ENCODE measurements at places on chromosomes 1 and 21. TPM values are rescaled to one million over a fixed set of nuclear protein-coding genes. Genes with fewer than 3 reads are reported as not detected.
A peak's percentile ranks its signal among the peaks of the same experiment; 100 is the strongest.

DNA sequence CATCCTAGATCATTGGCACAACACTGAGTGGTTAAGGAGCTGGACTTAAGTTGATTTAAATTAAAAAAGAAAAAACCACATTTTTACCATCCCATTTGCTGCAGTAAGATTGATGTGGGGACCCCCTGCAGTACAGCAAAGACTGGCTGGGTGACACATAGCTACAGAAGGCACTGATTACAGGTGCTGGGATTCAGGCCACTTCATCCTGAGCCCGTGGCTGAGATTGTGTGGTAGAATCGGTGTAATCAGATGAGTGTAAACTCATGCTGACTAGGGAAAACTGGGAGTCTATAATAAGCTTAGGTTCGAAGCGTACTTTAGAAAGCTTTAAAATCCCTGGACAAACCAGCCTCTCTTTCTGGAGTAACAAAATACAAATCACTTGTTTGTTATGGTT lies 70.1 kb downstream of the SLC25A24 start:
- ATAC-seq, result no peak

GRCh38 chr1:40848530-40849189 lies 13.5 kb downstream of the CITED4 start:
- peak; percentile 74 for ATAC-seq

GRCh38 chr1:65231718-65232330 lies 77.5 kb upstream of the DNAJC6 start:
- no peak for ATAC-seq

GRCh38 chr1:3314491-3315381 lies 139.7 kb upstream of the ARHGEF16 start:
- ATAC-seq, result no peak

DNA sequence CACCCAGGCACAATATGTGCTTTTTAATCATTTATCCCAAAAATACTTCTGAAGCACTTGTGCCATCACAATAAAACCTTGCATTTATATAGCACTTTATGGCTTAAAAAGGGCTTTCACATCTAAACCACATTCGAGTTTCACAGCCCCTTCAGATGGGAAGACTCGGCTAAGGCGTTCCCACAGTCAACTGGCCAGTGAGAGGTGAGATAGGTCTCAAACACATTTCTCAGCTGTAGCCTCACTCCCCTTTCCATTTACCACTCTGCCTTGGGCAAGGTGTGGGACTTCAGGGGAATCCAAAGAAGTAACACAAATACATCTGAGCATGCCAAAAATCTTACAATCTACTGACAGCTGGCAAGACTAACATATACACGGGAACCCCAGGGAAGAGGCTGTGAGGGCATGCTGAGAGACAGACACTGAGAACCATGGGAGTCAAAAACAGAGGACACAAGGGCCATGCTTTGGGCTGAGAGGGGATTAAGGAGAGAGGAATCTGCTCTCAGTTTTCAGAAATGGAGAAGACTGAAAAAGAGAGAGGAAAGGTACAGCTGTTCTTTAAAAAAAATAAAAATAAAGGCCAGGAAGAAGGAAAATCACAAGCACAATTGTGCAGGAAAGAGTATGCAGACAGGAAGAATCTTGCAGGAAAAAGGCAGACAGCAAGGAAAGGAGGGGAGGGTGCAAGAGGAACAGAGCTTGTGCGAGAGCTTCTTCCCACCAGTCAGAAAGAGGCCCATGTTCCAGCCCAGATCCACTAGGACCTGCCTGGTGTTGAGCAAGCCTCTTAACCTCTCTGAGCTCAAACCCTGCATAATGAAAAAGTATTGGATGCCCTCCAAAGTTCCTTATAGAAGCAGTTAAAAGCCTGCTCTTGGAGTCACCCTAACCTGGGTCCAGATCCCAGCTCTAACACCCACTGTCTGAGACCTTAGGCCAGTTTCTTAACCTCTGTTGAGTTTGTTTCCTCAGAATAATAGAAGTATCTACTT lies 73.5 kb downstream of the JAK1 start:
- peak; percentile 48 for ATAC-seq

DNA sequence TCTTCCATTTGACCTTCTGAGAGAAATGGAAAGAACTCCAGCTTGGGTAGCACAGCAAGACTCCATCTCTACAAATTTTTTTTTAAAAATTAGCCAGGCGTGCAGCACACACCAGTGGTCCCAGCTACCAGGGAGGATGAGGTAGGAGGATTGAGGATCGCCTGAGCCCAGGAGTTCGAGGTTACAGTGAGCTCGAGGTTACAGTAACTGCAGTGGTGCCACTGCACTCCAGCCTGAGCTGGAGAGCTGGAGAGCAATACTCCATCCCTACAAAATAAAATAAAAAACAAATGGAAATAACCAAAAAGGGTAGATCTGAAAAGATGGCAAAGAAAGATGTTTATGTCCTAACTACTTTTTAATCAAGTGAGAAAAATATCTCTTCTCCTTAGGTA lies 14.5 kb downstream of the POGZ start:
- no peak for ATAC-seq

DNA sequence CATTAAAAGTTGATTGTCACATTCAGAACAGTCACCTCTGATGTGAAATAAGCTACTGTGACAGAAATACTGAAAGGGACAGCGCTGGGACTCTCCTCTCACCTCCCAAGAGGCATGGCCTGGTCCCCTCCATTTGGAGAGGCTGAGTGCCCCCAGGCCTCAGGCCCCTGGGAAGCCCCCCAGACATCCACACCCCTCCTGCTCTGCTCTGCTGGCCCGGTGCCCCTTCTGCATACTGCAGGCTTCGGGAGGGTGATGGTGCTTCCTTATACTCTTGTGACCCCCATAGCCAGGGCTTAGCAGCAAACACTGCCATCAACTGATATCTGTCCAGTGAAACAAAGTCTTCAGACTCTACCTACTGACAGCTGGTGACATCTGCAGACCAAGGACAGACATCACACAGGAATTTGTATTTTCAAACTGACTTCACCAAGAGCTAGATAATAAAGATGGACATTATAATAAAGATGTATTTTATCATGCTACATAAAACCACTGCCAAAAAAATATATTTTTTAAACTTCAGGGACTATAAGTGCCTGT lies 36.9 kb downstream of the C2CD2 start:
- no peak for ATAC-seq

DNA sequence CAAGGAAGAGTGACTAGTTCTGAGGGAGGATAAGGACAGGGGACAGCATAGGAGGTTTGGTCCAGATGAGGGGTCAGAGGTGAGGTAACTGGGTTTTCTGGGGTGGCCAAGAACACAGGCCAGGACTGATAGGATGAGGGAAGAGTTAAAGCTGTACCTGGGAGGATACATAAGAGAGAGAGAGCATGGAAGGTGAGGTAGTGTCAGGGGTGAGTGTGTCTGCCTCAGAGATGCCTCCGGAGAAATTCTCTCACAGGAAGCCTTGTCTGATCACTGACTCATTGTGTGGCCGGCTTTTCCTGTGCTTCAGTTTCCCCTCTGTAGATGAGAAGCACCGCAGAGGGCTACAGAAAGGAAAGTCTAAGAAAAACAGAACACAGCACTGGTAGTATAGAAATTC lies 40.2 kb downstream of the FASLG start:
- ATAC-seq, result peak; percentile 18

DNA sequence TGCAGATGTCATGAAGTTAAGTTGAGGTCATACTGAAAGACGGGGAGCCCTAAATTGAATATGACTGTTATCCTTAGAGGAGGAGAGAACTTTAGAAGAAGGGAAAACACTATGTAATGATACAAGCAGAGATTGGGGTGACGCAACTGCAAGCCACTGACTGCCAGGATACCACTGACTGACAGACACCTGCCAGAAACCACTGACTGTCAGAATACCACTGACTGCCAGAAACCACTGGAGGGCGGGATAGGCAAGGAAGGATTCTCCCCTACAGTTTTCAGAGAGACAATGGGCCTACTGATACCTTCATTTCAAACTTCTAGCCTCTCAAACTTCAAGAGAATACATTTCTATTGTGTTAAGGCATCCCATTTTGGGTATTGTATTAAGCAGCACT lies 388.7 kb downstream of the USH2A start:
- ATAC-seq, result no peak

DNA sequence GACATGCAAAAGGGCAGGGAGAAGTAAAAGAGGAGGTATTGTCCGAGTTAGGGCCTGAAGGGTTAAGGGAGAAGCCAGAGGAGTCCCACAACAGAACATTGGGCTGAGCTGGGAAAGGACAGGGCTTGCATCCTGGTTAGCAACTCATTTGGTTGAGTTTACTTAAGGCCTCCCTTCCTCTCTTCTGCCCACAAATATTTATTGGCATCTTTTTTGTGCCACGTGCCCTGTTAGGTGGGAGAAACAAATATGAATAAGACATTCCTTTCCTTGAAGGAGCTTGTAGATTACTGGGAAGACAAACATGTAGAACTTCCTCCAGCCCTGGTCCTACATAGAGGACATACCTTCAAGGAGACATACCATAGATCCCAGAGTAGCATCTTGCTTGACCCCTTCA lies 53.0 kb upstream of the PRELP start:
- ATAC-seq, result no peak

DNA sequence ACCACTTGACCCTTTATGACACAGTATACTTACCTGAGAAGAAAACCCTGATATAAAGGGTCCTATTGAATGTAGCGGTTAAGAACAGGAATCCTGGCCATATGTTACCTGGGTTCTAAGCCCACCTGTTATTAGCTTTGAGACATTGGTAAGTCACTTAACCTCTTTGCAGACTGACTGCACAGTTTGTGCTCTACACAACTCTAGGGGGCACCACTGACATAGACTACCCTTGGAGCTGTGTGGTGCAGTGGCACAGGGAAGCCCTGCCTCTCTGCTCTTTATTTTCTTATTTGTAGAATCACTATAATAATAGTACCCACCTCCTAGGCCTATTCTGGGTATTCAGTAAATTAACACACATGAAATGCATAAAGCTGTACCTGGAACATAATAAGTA lies 165.6 kb downstream of the C1orf94 start:
- ATAC-seq, result no peak

DNA sequence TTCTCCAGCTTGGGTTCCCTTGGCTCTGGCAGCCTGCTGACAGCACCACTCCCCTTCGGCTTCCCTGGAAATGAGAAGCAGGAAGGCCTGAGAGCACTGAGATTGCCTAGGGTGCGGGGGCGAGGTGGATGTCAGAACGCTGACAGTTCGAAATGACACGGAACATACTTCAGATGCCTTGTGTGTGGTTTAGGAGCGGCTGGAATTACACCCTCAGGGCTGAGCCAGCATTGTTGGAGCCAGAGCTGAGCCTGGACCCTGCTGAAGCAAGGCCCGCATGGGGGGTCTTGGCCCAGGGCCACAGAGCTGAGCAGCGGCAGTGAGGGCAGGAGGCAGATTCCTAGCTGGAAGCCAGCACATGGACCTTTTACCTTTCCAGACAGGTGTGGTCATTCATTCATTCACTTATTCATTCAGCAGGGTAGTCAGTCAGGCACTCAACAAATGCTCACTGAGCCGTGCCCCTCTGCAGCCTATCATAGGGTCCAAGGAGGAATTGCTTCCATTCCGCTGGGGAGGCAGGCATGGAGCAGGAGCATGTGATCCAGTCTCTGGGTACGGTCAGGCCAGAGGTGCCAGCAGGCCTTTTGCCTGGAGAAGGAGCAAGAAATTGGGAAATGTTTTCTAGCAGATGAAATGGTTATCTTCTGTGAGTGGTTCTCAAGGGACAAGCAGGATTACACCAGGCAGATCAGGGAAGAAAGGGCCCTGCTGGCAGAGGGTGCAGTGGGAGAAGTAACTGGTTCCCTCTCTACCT lies 6.6 kb upstream of the FOXE3 start:
- ATAC-seq, result no peak

- ATAC-seq, result peak; percentile 27
These were observed 13.1 kb downstream of the EVA1C start for GRCh38 chr21:32425628-32426027.

DNA sequence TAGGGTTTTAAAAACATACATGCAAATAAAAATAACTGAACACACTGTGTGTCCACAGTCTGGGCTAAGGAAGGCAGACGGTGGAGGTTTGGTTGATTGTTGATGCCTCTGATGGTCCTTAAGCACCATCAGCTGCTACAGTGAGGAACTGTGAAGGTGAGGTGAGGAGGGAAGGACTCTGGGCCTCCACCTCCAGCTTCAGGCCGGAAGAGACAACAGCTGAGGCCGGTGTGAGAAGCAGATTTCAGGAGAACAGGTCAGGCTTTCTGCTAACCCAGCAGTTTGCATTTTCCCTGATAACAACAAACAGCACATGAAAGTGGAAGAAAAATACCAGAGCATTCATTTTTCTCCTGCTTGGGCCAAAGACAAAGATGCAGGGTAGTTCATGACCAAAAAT lies 189.9 kb upstream of the AJAP1 start:
- ATAC-seq, result no peak

DNA sequence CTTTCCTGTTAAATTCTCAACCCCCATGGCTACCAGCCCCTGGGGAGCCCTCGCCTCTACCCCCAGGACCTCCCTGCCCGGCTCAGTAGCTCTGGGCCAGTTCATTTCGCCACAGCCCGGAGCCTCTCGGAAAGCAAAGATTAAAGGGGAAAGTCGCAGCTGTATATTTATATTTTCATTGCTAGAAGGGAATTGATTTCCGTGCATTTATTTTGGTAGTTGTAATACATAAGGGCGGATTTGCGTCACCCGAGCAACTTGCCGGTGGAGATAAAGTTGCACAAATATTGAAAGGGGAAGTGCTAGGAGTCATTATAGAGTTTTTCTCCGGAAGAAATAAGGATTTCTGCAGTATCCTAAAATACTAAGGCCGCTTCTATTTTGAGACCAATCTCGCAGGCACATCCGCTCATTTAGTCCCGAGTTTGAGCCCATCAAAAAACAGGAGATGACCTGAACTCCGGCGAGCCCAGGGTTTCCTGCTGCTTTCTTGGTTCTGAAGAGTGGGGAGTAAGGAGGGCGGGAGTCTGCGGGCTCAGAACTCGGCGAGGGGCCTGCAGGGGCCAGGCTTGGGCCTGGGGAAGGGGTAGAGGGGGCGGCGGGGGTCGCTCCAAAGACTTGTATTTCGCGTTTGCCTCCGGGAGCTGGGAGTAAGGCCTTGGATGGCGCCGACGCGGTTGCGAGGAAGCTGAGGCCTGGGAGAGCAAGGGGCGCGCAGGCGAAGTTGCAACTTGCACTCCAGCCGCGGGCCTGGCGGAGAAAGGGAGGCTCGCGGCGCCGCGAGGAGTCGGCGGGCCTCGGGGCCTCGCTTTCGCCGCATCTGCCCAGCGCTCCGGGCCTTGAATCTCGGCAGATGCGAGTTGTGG lies 2.5 kb upstream of the HLX start:
- ATAC-seq, result peak; percentile 4

GRCh38 chr1:62462370-62462769 lies 25.5 kb downstream of the USP1 start:
- no peak for ATAC-seq

The CACHD1 gene
- total RNA-seq, result 2.8 TPM

The SLAMF9 gene
- 0.28 TPM for total RNA-seq

The TRIM63 gene
- not detected for total RNA-seq

The WNT4 gene
- 7.7 TPM for total RNA-seq

The TMPRSS15 gene
- total RNA-seq, result not detected

The GPR25 gene
- total RNA-seq, result 0.32 TPM

The ANKRD45 gene
- not detected for total RNA-seq

The WDR64 gene
- total RNA-seq, result not detected
